Hippocampal formation (tissue), 2 donors: ENCODE measurements at places on chromosomes 4 and X.

DNA sequence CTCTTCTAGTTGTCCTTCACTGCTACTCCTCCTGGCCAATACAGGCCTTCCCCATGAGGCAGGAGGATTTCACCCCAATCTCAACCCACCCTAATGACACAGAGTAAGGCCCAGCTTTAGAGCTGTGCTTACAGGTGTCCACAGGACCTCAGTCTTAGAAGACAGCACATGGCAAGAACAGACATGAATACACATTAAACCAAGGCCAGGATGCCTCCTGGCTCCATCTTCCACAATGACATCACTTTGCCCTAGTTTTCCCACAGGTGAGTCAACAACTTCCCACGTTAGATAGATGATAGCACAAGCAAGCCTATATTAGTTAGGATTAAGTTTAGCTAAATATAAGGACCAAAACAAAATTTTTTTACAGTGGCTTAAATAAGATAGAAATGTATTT lies 63.8 kb upstream of the NOCT start:
- DNase-seq: no peak

DNA sequence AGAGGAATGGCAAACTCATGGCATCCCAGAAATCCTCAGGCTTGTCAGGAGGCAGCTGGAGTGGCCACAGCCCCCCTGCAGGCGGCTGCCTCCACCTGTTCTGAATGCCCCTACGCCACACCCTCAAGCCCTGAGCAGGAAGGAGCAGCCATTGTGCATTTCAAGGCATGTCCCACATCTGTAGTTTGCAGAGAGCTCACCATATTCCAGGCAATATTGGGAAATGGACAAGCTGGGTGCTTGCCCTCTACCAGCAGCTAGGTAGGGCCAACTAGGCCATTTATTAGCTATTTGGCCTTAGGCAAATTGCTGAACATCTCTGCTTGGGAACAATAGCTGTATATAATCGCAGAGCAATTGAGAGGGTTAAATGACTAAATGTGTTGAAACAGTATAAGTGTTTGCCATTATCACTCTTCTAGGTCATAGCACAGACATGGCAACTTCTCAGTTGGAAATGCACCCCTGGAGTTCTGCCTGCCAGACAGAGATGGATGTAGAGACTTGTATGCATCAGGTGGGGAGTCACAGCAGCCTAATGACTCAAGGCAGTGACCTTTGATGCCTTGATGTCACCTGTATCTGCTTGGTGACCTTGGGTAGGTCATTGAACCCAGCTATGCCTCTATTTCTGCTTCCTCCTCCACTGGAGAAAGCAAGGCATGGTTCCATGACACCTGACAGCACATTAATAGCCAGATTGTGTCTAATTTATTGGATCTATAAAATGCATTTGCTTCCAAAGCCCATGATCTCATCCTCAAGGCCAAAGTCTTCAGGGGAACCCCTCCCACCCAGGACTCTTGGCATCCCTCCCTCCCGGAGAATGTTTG lies 52.8 kb downstream of the FHDC1 start:
- no peak for DNase-seq

DNA sequence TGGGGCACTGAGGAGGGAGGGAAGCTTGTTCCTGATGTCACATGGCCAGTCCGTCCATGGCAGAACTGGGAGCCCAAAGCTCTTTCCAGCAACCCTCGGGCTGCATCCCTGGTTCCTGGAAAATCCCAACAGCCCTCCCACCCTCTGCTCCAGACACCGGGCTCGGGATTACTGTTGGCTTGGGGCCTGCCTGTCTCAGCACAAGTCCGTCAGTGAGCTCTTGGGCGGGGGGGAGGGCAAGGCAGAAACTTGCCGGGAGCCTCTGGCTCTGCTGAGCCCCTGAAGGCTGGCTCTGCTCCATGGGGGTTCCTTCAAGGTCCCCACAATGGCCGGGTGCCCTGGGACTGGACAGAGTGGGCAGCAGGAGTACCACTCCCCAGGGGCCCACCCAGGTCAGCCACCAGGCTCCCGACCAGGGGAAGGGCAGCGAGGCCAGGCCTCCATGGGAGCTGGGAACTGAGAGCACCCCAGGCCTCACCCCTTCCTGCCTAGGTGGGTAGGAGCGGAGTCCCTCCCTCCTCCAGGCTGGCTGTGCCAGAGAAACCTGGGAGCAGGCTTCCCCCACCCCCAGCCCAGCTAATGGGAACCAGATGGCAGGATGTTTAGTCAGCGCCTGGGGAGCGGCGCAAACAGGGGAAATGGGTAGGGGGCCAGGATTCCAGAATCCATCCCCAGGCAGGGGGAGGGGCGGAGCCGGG lies 6.4 kb upstream of the HAUS7 start:
- no peak for DNase-seq

DNA sequence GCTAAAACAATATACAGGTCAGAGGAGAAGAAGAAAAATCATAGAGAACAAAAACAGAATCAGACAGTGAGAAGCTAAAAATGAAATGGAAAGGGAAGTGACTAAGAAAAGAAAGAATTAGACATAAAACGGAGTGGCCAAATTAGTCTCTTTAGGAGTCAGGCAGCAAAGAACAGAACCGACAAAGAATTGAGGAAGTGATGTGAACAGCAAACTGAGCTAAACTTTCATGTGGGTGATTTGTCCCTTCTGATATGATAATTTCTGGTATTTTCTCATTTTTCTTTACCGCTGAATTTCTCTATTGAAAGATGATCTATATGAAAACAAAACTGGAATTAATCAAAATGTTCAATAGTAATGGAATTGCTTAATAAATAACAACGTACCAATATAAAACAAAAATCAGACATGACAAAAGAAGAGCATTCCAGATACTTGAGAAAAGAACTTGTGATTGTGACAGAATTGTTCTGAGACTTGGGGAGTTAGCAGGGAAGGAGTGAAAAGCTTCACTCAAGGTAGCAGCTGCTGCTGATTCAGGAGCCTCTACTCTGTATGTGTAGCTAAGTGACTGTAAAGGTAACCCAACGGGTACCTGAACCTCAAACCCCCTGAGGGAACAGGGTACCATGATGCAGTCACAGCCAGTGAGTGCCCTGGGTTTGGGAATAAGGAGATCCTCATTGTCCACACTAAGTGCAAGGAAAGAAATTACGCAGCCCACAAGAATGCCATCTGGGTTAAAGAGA lies 8.8 kb downstream of the TAPT1 start:
- no peak for DNase-seq

DNA sequence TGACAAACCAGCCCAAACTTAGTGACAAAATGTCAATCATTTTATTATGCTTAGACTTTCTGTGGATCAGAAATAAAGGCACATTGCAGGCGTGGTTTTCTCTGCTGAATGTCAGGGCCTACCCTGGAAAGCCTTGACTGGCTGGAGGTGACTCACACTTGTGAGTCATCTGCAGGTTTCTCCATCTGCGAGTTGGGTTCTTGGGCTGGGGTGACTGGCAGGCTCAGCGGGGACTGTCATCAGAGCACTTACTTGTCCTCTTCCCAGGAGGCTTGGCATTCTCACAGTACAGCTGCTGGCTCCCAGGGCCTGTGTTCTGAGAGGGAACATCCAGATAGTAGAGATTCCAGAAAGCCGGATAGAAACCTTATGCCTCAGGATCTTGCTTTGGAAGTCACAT lies 153.8 kb upstream of the AGA start:
- no peak for DNase-seq

- DNase-seq: no peak
These were observed 84.6 kb downstream of the GPR143 start for GRCh38 chrX:9681011-9681410.

DNA sequence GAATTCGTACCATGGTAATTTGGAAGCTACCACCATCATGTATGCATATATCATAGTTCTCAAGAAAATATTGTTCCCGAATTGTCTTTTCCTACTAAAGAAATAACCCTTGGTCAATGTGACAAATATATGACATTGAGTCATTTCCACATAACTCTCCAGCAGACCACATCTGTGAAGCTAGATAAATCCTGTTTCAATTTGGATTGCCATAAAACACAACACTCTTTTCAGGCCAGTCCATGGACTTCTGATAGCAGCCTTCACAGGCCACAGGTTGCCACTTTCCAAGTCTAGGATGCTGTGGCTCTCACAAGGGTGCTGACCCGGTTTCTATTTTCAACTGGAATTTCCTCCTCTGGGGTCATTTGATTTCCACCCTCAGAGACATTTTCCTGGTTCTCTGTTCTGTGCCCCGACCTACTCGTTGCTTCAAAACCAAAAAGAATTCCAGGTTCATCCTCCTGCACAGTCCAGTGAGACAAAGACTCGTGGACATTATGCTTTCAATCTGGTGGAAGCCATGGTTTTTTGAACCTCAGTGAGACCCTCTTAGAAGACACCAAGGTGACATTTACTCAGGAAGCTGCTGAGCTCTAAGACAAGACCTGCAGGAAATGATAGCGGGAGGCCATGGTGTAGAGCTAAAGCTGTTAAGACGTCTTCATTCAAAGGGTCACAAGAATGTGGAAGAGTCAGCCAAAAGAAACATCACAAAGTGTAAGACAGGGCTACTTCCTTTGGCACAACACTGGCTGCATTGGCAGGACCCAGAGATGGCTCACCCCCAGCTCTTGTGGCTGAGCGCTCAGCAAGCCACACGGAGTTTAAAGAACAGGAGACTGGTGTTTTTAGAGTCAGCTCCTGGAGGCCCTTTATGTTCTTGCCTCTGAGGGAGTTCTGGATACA lies 119.8 kb downstream of the AMELX start:
- DNase-seq: no peak

GRCh38 chr4:169675825-169676224 lies 55.4 kb downstream of the CLCN3 start:
- no peak for DNase-seq

- DNase-seq: no peak
These were observed 332.5 kb downstream of the C4orf33 start for GRCh38 chr4:129428454-129428853.

- DNase-seq: peak; percentile 21
These were observed 195.4 kb downstream of the AFAP1 start for GRCh38 chr4:7744142-7744804.

GRCh38 chr4:83109480-83110222 lies 4.9 kb downstream of the PLAC8 start:
- DNase-seq: no peak

DNA sequence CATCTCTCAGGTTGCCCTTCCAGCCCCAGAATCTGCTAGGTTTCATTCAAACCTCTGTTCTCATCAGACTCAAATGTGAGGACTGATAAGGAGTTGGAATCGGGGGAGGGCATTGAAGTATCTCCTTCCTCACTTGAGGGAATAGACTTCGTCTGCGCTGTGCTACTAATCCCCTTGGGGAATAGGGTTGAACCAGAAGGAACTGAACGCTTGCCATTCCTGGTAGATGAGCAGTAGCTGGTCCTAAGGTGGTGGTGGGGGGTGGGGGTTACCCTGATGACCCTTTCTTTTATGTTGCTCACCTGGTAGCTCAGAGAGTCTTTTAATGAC lies 692 bp upstream of the SLC9A7 start:
- no peak for DNase-seq

DNA sequence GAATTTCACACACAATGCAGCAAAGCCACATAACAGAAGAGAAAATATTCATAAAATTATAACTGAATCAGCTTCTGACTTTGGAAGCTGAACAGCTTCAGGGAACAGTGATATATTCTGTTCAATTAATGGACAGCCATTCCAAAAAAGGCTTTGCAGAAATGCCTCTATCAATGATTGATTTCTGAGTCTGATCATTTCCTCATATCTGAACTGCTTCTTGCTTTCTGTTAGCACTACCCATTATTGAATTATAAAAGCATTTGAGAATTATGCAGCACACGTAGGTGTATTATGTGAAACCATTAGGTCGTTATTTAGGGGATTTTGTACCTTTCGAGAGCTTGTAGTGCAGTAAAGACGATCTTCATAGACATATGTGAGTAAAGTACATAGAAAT lies 159.6 kb downstream of the STIM2 start:
- no peak for DNase-seq

DNA sequence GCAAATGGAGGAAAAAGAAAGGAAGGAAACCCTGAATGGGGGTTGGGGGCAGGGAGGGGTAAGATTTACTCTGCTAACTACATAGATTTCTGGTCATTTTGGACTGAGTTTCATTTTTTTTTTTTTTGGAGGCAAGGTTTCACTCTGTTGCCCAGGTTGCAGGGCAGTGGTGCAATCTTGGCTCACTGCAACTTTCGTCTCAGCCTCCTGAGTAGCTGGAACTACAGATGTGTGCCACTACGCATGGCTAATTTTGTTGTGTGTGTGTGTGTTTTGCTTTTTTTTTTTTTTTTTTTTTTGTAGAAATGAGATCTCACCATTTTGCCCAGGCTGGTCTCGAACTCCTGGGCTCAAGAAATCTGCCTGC lies 223.5 kb downstream of the APBB2 start:
- DNase-seq: no peak

- no peak for DNase-seq
These were observed 15.8 kb downstream of the BRCC3 start for GRCh38 chrX:155086961-155087735.

DNA sequence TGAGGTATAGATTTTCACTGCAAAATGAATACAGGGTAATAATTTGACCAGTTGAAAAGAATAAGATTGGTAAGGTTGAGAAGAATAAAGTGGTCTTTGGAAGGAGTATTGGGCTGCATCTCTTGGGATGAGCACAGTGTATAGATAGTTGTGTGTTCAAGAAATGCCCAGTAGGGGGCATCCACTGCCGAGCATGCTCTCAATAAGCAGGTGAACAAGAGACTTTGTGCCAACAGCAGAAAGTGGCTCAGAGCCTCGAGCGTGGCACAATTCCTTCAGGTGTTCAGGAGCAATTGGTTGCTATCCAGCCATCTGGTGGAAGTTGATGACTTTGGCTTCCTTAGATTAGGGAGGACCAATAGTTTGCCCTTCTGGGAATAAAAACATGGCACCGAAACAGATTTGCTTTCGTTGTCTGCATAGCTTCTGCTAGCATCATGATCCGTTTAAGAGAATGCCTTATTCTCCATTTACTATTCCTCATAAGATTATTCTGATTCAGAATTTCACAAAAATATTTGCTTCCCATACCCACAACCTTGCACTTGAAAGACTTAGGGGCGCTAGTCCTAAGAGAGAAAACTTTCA lies 258.1 kb upstream of the NEIL3 start:
- no peak for DNase-seq

GRCh38 chr4:182968917-182969650 lies 51.9 kb upstream of the DCTD start:
- DNase-seq: no peak

GRCh38 chr4:1841887-1842210 lies 14.1 kb downstream of the LETM1 start:
- no peak for DNase-seq

DNA sequence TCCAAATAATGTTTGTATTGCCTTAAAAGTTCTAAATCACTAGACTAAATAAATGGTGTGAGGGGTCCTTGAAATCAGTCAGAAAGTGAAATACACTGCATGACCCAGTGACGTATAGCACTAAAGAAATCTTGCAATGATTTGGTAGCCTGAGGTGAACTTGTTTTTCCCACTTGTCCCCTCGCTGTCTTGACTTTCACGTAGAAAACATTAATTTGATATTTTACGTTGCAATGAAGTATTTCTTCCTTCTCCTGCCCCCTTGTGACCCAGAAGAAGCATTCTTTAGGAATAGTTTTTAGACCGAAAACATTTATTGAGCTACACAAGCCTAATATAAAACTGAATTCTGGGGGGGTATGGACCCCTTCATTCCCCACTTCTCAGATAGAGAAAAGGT lies 3.7 kb downstream of the KLB start:
- DNase-seq: peak; percentile 2
